Activated T-helper 1 cell treated with anti-CD3 and anti-CD28 coated beads, Interleukin-12 subunit alpha, Interleukin-12 subunit beta, Interleukin-2, Interleukin-4 antibody, amounts not matched to agents 30 ng/mL and 10 ng/mL and 1 ng/mL, durations not matched to agents 14 hours and 24 hours and 36 hours (primary cell): ENCODE measurements at places on chromosomes 1 and 21. TPM values are rescaled to one million over a fixed set of nuclear protein-coding genes. Genes with fewer than 3 reads are reported as not detected.

DNA sequence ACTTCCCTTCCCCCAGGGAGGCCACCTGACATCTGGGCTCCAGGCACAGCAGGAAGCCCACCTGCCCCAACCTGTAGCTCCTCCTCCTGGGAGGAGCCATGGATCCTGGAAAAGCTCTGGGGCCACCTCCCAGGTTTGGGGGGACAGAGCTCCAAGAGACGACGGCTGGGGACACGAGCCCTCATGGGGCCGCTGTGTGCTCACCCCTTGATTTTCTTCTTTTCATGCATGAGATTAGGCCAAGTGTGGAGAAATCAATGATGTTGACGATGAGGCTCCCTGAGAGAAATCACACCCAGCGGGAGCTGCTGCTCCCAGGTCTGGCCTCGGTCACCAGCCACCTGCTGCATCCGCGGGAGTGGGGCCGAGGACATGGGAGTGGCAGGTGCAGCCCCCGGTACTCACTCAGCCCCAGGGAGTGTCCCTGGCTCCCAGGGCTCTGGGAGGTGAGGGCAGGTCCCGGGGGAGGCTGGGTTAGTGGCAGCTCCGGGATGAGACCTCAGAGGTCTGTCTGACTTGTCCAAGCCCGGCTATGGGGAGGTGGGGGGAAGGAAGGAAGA, 8.7 kb downstream of the TNFRSF14 start:
- no peaks in the 10 kb centered on the region for H3K27me3 ChIP-seq
- no peak for DNase-seq
- H3K27ac ChIP-seq, result no peak overlapping the region

Gene TNFRSF4
- total RNA-seq, result 788 and 811 TPM in 2 replicates

- no peak for DNase-seq
- no peak overlapping the region for H3K27ac ChIP-seq
- no peaks in the 10 kb centered on the region for H3K27me3 ChIP-seq
Observed at GRCh38 chr1:237340892-237341291, 298.9 kb downstream of the RYR2 start.

DNA sequence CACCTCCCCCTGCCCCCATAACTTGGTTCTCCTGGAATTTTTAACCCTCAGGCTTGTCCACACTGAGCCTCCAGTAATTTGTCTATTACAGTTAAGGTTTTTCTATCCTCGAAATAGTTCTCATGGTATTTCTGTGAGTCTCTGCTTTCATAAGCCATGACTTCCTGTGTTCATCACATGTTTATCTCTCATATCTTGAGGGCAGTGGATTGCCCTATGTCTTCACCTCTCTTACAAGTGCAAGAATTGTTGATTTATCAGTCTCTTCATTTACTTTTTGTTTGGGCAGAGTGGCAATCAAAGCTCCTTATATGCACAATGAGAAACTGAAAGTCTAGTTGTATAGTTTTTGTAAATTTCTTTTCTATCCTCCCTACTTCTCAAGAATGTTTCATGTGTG, 328.4 kb downstream of the PLA2G4A start:
- H3K27ac ChIP-seq, result no peak overlapping the region
- no peaks in the 10 kb centered on the region for H3K4me1 ChIP-seq
- DNase-seq, result no peak
- H3K27me3 ChIP-seq, result no peaks in the 10 kb centered on the region
- no peaks in the 10 kb centered on the region for H3K36me3 ChIP-seq
- H3K4me3 ChIP-seq, result no peak overlapping the region

Gene HES4
- 1.8 and 2.9 TPM in 2 replicates for total RNA-seq

DNA sequence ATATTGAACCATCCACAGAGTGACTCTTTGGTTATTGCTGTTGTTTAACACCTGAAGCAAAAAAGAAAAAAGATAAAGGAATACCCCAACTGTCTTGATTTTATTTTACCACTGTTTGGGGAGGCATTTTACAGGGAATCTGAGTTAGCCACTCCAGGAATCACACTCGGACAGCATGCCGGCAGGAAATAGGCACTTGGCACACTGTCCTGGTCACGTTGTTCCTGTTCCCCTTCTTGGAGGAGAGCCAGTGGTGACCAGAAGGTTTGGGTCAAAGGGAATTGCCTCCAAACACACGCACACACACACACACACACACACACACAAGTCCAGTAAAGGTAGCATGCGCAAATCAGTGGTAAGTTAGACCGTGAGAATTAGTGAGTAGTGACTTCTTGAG, 13.8 kb downstream of the RGS4 start:
- DNase-seq, result no peak
- no peaks in the 10 kb centered on the region for H3K36me3 ChIP-seq
- no peak overlapping the region for H3K27ac ChIP-seq
- no peak overlapping the region for H3K4me3 ChIP-seq
- no peaks in the 10 kb centered on the region for H3K27me3 ChIP-seq

- H3K27me3 ChIP-seq, result peaks cover 3% of the 10 kb centered on the region
- H3K4me3 ChIP-seq, result peak overlapping the region; percentile 87
- H3K4me1 ChIP-seq, result peaks cover 33% of the 10 kb centered on the region
- DNase-seq, result no peak
- peaks cover 7% of the 10 kb centered on the region for H3K36me3 ChIP-seq
Observed at GRCh38 chr1:228108055-228108690, 926 bp downstream of the MRPL55 start.

Gene MEX3A
- total RNA-seq, result 0.27 and 0.41 TPM in 2 replicates

GRCh38 chr1:57048856-57049255, 83.0 kb upstream of the C8B start:
- H3K36me3 ChIP-seq, result no peaks in the 10 kb centered on the region
- H3K27ac ChIP-seq, result no peak overlapping the region
- H3K4me1 ChIP-seq, result no peaks in the 10 kb centered on the region

- H3K36me3 ChIP-seq, result peaks cover 19% of the 10 kb centered on the region
- no peaks in the 10 kb centered on the region for H3K27me3 ChIP-seq
- peaks cover 31% of the 10 kb centered on the region for H3K4me1 ChIP-seq
- DNase-seq, result no peak
Observed at GRCh38 chr1:121483234-121483633, 298.5 kb downstream of the SRGAP2C start.

Gene NT5C1A
- 2.8 TPM in 2 replicates for total RNA-seq

Gene GRIK3
- not detected in 2 replicates for total RNA-seq

Gene S100B
- total RNA-seq, result not detected in 2 replicates

DNA sequence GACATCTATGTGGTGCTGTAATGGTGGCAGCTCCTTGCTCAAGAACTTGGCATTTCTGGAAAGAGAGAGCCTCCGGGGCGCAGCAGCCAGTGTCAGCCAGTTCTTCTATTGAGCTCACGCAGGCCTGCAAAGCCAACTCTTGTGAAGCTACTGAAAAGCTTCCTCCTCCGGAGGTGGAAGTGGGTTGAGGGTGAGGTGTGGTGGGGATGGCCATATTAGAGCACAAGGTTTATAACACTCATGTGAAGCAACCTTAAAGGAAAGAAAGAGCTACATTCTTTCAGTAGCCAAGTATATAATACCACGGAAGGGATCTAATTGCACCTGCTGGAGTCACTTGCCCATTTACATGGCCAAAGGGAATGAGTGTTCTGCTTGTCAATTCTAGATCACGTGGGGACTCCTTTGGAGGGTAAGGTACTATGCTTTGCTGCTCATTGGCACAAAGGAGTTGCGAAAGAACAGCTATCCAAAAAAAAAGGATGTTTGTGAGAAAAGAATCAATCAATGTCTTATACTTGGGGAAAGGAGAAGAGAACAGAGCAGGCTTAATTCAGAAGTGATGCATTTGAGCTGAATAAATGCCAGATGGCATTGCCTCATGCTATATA, 18.3 kb upstream of the MAP10 start:
- no peak for DNase-seq
- H3K4me3 ChIP-seq, result no peak overlapping the region
- H3K4me1 ChIP-seq, result no peaks in the 10 kb centered on the region
- H3K27ac ChIP-seq, result no peak overlapping the region
- H3K36me3 ChIP-seq, result no peaks in the 10 kb centered on the region
- peaks cover 7% of the 10 kb centered on the region for H3K27me3 ChIP-seq

DNA sequence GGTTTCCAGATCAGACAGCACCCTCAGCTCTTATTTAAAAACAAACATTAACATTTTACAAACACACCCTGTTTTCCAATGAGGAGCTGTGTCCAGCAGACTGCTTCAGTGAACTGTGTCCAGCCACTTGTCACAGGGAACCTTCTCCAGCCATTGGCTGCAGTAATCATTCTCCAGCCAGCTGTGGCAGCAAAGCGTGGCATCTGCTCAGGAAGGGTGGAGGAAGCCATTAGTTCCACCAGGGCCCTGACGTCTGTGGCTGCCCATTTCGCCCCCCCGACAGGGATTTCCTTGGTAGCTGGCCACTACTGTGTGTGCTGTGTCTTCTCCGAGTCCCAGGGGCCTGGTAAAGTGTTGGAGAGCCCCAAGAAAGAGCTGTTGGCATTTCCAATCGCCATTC, 62.9 kb upstream of the SELENON start:
- peaks cover 42% of the 10 kb centered on the region for H3K27me3 ChIP-seq
- no peak overlapping the region for H3K4me3 ChIP-seq
- DNase-seq, result no peak
- H3K4me1 ChIP-seq, result no peaks in the 10 kb centered on the region
- no peak overlapping the region for H3K27ac ChIP-seq

DNA sequence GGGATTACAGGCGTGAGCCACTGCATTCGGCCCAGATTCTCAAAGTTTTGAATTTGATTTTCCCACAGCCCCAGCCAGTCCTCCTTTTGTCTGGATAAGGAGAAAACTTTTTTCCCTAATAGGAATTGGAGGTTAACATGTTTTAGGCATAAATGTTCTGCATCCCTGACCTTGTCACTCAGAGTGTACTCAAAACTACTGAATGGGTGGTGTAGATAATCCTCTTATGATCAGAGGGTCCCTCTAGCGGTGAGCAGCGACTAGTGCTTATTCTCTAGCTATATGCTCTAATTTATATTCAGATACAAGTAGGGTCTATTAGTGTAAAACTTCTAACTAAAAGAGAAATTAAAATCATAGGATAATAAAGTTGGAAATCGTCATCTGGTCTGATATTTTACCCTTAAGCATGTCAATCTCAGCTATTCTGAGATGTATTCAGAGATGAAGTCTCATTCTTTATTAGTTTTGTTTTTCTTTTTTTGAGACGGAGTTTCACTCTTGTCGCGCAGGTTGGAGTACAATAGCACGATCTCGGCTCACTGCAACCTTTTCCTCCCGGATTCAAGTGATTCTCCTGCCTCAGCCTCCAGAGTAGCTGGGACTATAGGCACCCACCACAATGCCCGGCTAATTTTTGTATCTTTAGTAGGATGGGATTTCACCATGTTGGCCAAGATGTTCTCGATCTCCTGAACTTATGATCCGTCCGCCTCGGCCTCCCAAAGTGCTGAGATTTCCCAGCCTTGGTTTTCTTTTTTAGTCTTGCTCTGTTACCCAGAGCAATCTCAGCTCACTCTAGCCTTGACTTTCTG, 2.7 kb upstream of the PSMD4 start:
- H3K27ac ChIP-seq, result no peak overlapping the region
- no peaks in the 10 kb centered on the region for H3K27me3 ChIP-seq
- peaks cover 24% of the 10 kb centered on the region for H3K36me3 ChIP-seq
- DNase-seq, result peak; percentile 48

- no peak for DNase-seq
- H3K36me3 ChIP-seq, result no peaks in the 10 kb centered on the region
- no peak overlapping the region for H3K4me3 ChIP-seq
- H3K27ac ChIP-seq, result no peak overlapping the region
Observed at GRCh38 chr1:87867626-87868025, 538.9 kb downstream of the LMO4 start.

- H3K4me3 ChIP-seq, result no peak overlapping the region
- no peak for DNase-seq
- H3K36me3 ChIP-seq, result no peaks in the 10 kb centered on the region
- no peaks in the 10 kb centered on the region for H3K27me3 ChIP-seq
Observed at GRCh38 chr1:4178501-4179113, 278.5 kb upstream of the C1orf174 start.

- peaks cover 34% of the 10 kb centered on the region for H3K27me3 ChIP-seq
- peak; percentile 17 for DNase-seq
- H3K27ac ChIP-seq, result no peak within 1 kb of the TSS
- H3K4me1 ChIP-seq, result peaks cover 4% of the 10 kb centered on the region
- peak within 1 kb of the TSS; percentile 33 for H3K4me3 ChIP-seq
Observed at GRCh38 chr1:32702599-32703478, at the start of gene SYNC. Gene SYNC, minus strand, starts transcription at chr1:32702770. Its CDS starts 110 bp downstream, at chr1:32702660.

GRCh38 chr21:23886828-23887724, 1720.2 kb downstream of the MRPL39 start:
- peaks cover 9% of the 10 kb centered on the region for H3K4me1 ChIP-seq
- no peak overlapping the region for H3K27ac ChIP-seq
- DNase-seq, result no peak
- H3K36me3 ChIP-seq, result no peaks in the 10 kb centered on the region
- H3K27me3 ChIP-seq, result peaks cover 1% of the 10 kb centered on the region

DNA sequence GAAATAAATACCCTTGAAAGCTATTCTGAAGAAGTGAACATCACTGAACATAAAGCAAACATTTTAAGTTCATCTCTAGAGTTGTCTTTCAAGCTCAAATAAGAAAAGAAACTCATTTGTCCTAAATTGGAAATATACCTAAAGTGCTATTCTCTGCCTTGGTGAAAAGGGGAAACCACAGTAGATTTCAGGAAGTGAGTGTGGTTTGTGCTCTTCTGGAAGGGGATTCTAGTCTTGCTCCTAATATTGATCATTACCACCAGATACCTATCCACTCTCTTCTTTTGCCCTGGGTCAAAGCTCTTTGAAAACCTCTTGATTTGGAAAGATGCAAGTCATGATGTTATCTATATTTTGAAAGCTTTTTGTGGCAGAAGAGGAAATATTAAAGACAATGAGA, 798.1 kb downstream of the ADGRL2 start:
- H3K36me3 ChIP-seq, result no peaks in the 10 kb centered on the region
- no peak for DNase-seq
- H3K4me1 ChIP-seq, result peaks cover 4% of the 10 kb centered on the region
- no peak overlapping the region for H3K27ac ChIP-seq
- H3K27me3 ChIP-seq, result no peaks in the 10 kb centered on the region
- no peak overlapping the region for H3K4me3 ChIP-seq

Gene IPP
- total RNA-seq, result 12.3 and 13.9 TPM in 2 replicates

Gene LYPD8
- total RNA-seq, result not detected in 2 replicates

- peaks cover 2% of the 10 kb centered on the region for H3K27me3 ChIP-seq
- no peaks in the 10 kb centered on the region for H3K4me1 ChIP-seq
- H3K27ac ChIP-seq, result no peak overlapping the region
- H3K4me3 ChIP-seq, result no peak overlapping the region
- no peak for DNase-seq
Observed at GRCh38 chr1:107009281-107009680, 47.2 kb upstream of the PRMT6 start.

GRCh38 chr1:22738522-22738921, 27.9 kb downstream of the EPHB2 start:
- no peak for DNase-seq
- H3K4me3 ChIP-seq, result no peak overlapping the region
- H3K27ac ChIP-seq, result no peak overlapping the region
